ENCODE measurements at places on chromosomes 1 and 21.
A peak's percentile ranks its signal among the peaks of the same experiment; 100 is the strongest.

- DNase-seq, result no peak
Observed at GRCh38 chr1:34057347-34058130, 107.5 kb downstream of the CSMD2 start.

- peak; percentile 86 for DNase-seq
Observed at GRCh38 chr1:224497714-224498573, 63.3 kb upstream of the WDR26 start.

GRCh38 chr1:171740356-171740863 is 1.5 kb downstream of the VAMP4 start:
- no peak for DNase-seq

DNA sequence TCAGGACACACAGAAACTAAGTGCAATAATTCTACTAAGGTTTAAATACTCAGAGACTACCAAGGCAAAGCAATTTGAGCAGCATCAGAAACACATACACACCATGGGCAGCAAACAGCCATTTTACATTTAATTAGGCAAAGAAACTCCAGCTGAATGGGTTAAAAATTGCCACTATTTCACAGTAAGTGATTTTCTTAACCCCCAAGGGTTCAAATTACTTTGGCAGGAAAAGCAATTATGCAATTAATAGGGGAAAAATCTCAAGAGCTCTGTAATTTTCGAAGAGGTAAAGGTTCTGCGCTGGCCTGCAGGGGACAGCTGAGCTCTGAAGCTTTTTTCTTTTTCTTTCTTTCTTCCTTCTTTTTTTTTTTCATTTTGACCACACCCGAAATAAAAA is 206.2 kb upstream of the RRP15 start:
- DNase-seq, result no peak

DNA sequence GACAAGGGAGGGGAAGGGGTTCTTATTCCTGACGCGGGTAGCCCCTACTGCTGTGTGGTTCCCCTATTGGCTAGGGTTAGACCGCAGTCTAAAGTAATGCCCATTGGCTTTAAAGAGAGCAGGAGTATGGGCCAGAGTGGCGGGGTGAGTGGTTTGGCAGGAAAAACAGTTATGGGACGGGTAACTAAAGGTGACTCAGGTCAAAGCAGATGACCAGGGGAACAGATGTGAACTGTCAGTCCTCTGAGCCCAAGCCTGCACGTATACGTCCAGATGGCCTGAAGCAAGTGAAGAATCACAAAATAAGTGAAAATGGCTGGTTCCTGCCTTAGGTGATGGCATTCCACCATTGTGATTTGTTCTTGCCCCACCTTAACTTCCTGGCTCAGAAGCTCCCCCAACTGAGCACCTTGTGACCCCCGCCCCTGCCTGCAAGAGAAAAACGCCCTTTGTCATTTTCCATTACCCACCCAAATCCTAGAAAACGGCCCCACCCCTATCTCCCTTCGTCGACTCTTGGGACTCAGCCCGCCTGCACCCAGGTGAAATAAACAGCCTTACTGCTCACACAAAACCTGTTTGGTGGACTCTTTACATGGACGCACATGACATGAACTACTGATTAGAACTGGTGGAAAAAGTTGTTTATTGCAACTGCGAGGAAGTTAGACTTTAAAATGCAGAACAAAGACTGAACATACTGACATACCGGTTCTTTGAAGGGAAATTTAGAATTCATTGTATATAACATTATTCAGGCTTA is 758 bp upstream of the ATAD3B start:
- DNase-seq, result no peak

GRCh38 chr1:216566641-216567205 is 143.5 kb upstream of the USH2A start:
- DNase-seq, result peak; percentile 2

DNA sequence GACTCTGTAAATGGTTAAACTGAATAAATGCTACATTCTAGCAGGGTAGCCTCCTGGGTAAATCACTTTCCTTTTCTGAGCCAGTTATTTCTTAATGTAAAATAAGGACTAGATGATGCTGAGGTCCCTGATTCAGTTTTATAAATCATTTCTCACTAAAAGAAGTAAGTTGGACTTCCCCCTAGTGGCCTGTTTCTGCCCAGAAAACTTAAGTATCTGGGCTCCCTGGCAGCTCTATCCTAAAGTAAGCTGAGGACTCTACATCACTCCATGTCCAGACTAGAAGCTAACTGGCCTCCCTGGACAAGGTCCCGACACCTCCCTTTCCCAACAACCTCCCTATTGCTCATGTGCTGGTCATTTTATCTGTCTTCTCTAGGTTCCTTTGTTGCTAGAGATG is 3.0 kb downstream of the GPN2 start:
- DNase-seq, result no peak

GRCh38 chr1:160284220-160284781 is 632 bp downstream of the PEX19 start:
- DNase-seq, result no peak

- DNase-seq, result no peak
Observed at GRCh38 chr1:106868828-106869227, 187.6 kb upstream of the PRMT6 start.

DNA sequence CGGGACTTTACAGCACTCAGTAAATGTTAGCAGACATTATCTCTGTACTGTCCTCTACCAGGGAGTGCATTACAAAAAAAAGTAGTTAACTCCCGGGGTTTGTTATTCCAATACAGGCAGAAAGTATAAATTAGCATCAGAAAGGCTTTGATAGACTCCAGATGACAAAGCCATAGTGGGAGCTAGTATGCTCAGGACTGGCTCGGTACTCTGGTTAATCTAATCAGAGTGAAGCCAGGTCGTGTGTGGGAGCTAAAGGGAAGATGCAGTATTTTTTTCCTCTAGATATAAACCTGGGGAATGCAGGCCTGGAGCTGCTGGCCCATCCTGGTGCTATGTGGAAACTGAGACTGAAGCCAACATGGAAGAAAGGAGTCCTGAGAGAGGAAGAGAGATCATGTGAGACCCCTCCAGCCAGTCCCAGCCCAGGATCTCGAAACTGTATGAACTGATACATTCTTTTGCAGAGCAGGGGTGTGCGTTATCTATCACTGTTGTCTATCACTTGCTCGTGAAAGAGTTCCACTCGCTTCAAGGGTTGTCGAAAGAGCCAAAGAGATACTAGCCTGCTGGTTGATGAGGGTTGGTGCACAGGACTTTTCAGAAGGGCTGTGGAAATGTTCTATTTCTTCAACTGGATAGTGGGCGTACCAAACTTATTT is 125.8 kb downstream of the PLPP3 start:
- no peak for DNase-seq

GRCh38 chr1:192805832-192806323 is 3.0 kb upstream of the RGS2 start:
- DNase-seq, result peak; percentile 67

DNA sequence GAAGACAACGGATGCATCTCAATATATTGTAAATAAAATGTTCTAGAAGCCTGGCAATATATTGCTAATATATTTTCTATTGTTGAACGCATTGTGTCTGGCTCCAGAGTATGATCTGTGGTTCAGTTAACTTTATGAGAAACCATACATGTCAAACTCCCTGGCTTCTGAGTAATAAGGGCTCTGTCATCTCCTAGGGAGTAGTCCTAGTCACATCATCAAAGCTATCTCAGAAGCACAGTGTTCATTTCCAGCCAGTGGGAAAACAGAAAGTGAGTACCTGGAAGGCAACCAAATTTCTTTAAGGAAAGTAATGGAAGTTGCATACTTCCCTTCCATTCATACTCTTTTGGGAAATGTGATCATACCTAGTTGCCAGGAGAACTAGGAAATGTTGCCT is 27.0 kb upstream of the ST6GALNAC5 start:
- no peak for DNase-seq

DNA sequence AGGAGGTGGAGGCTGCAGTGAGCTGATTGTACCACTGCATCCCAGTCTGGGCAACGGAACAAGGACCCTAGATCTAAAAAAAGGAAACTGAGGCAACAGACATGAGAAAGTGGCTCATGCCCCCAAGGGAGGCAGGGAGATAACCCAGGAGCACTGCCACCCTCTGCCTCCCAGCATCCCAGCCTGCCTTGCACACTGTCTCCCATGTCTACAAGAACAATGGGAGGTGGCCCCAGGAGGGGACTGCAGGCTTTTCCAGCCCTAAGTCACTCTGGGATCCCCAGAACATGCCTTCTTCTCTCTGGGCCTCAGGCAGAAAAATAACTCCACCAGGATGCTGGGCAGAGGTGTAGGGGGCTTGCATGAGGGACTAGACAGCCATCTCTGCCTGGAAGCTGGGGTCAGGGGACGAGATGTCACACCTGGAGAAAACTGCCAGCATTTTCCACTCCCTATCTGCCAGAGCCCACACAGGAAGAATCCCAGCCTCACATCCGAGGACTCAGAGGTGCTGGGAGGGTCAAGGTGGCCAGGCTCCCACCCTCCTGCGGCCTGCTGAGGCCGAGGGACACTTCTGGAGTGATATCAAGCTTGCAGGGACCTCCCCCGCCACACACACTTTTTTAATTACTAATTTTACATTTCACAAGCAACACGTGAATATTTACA is 21.4 kb downstream of the RUNX3 start:
- no peak for DNase-seq

DNA sequence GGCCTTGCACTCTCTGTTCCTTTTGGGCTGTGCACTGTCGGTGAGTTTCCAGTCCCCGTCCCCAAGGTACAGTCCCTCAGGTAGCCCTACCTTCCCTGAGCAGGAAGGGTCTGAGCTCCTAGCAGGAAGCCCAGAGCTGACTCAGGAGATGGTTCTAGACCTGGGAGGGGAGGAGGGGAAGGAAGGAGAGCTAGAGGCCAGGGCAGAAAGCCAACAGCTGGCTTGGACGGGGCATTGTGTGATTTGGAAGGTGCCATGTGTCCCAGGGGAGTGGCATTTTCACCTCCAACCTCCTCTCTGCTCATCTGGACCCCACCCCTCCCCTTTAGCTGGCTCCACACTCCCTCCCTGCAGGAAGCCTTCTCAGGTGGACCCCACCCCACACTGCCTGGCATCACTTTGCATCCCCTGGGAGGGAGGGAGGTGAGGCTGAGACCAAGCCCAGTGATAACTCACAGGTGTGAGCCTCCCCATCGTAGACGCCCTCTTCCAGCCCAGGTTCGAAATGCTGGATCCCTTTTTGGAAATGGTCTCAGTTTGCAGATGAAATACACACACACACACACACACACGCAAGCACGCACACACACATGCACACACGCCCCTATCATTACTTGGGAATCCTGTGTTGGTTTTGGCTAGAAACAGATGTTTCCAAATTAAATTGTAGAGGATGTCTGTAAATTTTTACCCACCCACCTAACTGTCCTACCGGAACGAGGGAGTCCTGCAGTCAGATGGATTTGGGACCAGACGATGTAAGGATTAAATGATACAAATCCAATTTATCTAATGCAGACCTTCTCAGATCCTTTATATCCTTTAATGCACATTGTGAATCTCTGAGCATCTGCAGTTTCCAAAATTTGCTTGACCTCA is 19.7 kb upstream of the IFNLR1 start:
- no peak for DNase-seq

- peak; percentile 64 for DNase-seq
Observed at GRCh38 chr1:234841710-234842231, 231.8 kb upstream of the IRF2BP2 start.

GRCh38 chr21:14585122-14585521 is 39.0 kb upstream of the SAMSN1 start:
- no peak for DNase-seq

GRCh38 chr1:223765719-223766340 is 53.5 kb downstream of the CAPN2 start:
- DNase-seq, result no peak

- no peak for DNase-seq
Observed at GRCh38 chr21:46483300-46484295, 24.9 kb downstream of the DIP2A start.

GRCh38 chr1:93907718-93908117 is 1.5 kb downstream of the GCLM start:
- no peak for DNase-seq

GRCh38 chr1:182003953-182004586 is 57.4 kb downstream of the ZNF648 start:
- no peak for DNase-seq

Data from GM20000 (cell line).